ENCODE measurements at places on chromosomes 1 and 21.

- DNase-seq = peak; percentile 43
Measured at GRCh38 chr1:184973272-184974055, 844 bp downstream of the NIBAN1 start.

- DNase-seq = no peak
Measured at GRCh38 chr1:228159008-228159665, 6.5 kb upstream of the IBA57 start.

DNA sequence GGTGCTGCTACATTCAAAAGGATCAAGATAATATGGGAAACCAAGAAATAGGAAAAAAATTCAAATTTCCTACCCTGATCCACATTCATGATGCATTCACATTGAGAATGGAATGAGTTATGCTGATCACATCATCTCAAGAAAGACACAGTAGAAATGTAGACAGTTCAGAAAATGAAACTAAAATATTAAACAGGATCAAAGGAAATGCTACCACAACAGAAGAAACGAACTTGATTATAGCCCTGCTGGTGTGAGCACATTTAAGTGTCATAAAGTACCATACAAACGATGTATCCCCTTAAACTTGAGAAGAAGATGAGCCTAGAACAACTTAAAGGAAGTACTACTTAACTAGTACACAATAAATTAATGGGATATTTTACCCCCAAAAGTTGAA is 21.3 kb downstream of the SYDE2 start:
- no peak for DNase-seq

GRCh38 chr1:47965816-47966215 is 31.4 kb downstream of the TRABD2B start:
- DNase-seq = no peak

DNA sequence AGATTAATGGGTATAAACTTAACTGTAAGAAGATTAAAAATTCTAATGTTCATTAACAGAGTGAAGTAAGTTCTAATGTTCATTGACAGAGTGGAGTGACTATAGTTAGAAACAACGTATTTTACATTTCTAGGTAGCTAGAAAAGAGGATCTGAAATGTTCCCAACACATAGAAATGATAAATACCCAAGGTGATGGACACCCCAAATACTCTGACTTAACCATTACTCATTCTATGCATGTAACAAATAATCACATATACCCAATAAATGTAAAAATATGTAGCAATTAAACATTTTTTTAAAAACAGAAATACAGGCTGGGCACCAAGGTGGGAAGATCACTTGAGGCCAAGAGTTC is 62.1 kb downstream of the ABL2 start:
- no peak for DNase-seq

- DNase-seq = no peak
Measured at GRCh38 chr1:19700079-19700777, 35.6 kb downstream of the HTR6 start.

DNA sequence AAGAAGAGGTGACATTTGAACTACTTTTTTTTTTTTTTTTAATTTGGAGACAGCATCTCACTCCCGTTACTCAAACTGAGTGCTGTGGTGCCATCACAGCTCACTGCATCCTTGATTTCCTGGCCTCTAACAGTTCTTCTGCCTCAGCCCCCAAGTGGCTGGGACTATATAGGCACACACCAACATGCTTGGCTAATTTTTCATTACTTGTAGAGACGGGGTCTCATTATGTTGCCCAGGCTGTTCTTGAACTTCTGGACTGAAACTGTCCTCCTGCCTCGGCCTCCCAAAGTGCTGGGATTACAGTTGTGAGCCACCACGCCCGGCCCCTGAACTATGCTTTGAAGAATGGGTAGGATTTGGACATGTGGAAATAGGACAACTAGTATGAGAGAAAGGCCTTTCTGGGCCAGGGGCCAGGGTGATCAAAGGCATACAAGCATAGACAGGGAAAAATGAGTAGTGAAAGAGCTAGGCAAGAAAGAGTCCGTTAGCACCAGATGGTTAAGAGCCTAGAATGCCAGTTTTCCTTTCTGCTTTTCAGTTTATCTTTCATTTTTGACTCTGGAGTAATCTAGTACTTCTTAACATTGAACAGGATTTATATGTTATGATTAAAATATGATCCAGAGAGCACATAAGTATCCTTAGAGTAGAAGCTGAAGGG is 6.3 kb downstream of the RABGAP1L start:
- no peak for DNase-seq

All from DMS79 treated with DMSO at 0.1 percent for 48 hours (cell line).